ENCODE measurements at places on chromosomes 12 and 14. TPM values are rescaled to one million over a fixed set of nuclear protein-coding genes. Genes with fewer than 3 reads are reported as not detected.

- DNase-seq: no peak
- peak overlapping the region; percentile 97 for H3K27ac ChIP-seq
- no peaks in the 10 kb centered on the region for H3K36me3 ChIP-seq
- H3K4me1 ChIP-seq: peaks cover 31% of the 10 kb centered on the region
- H3K4me3 ChIP-seq: no peak overlapping the region
These were observed 194.8 kb downstream of the ZFP36L1 start for GRCh38 chr14:68598089-68598488.

The BEGAIN gene
- 32.2 TPM for polyA plus RNA-seq

- no peaks in the 10 kb centered on the region for H3K36me3 ChIP-seq
- H3K4me3 ChIP-seq: no peak overlapping the region
- H3K27me3 ChIP-seq: peaks cover 4% of the 10 kb centered on the region
- peak; percentile 67 for DNase-seq
- no peaks in the 10 kb centered on the region for H3K4me1 ChIP-seq
These were observed 4.1 kb downstream of the CD163L1 start for GRCh38 chr12:7439579-7440505.

The SYT1 gene
- polyA plus RNA-seq: 0.19 TPM

DNA sequence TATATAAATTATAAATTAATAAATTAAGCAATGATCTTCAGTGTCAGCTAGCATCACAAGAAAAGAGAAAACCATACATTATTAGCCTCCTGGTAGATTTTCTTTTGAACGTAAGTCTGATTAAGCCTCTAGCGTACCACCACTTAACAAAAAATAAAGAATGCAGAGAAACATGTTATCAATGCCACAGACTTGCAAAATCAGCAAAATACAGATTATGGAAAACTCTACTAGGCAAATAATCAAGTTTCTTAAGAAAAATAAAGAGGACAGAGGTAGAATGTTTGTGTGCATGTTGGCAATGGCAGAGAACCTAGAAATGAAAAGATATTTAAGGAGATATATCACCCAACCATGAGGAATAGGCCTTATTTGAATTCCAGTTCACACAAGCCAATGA, 8.4 kb upstream of the SRRM4 start:
- H3K36me3 ChIP-seq: no peaks in the 10 kb centered on the region
- H3K27ac ChIP-seq: no peak overlapping the region
- no peaks in the 10 kb centered on the region for H3K4me1 ChIP-seq
- peaks cover 3% of the 10 kb centered on the region for H3K27me3 ChIP-seq

- H3K4me1 ChIP-seq: no peaks in the 10 kb centered on the region
- no peak overlapping the region for H3K4me3 ChIP-seq
- DNase-seq: no peak
- no peaks in the 10 kb centered on the region for H3K36me3 ChIP-seq
- no peak overlapping the region for H3K27ac ChIP-seq
These were observed 17.2 kb downstream of the IFT81 start for GRCh38 chr12:110141389-110141788.

DNA sequence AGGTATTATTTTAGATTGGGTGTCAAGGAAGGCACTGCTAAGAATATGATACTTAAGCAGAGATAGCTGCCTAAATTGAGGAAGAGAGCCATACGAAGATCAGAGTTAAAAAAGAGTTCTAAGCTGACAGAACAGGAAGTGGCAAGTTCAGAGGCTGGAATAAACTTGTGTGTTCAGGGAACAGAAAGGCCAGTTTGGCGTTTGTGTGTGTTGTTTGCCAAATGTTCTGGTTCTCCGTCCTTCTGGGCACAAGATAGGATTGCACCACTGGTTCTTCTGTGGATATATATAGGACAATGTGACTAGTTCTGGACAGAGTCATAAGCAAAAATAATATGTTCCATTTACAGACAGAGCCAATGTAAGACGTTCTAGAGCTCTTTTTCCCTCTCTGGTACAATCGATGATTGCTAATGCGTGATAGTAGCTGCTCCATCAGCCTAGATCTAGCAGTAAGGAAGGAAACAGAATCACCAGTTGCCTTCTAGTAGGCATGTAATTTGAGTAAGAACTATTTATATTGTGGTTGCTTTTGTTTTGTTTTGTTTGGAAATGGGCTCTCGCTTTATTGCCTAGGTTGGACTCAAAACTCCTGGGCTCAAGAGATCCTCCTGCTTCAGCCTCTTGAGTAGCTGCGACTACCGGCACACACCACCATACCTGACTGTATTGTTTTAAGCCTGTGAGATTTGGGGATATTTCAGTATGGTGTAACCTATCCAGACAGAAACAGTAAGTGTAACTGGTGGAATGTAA, 7.4 kb downstream of the BBS10 start:
- H3K36me3 ChIP-seq: no peaks in the 10 kb centered on the region
- no peak overlapping the region for H3K27ac ChIP-seq
- DNase-seq: no peak
- no peaks in the 10 kb centered on the region for H3K27me3 ChIP-seq
- no peak overlapping the region for H3K4me3 ChIP-seq

- no peak for DNase-seq
- no peaks in the 10 kb centered on the region for H3K36me3 ChIP-seq
- no peaks in the 10 kb centered on the region for H3K27me3 ChIP-seq
- no peak overlapping the region for H3K27ac ChIP-seq
These were observed 746.6 kb downstream of the LRFN5 start for GRCh38 chr14:42353315-42353714.
